Foreskin fibroblast (primary cell): ENCODE measurements at places on chromosomes 7 and 10.

DNA sequence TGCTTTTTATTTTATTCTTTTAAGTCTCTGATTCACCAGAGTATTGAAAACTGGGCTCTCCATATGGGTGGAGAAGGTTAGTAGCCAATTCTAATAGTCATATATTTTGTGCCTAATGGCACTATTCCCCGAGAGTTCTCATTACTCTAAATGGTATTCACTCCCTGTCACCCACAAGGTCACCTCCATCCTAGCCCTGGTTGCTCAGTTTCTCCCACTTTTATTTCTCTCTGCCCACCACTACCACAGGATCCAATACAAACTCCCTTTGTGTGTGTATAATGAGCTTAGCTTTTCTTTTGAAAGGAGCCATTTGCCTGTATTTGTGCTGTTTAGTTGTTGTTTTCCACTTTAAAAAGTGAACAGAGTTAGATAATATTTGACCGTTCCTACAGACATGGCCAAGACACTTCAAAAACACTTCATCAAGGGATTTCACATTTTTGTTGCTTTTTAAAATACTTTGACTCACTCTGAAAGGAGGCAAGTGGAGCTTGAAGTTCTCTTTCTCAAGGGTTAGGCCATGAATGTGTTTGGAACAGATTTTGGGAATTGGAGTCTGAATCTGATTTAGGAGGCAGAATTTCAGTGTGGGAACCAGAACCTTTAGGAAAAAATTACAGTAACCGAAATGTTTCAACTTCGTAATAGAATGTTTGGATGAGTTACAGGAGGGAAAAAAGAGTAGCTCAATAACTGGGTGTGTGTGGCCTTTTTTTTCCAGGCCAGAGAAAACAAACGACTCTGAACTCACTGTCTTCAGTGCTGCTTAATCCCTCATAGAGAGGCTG, 321.3 kb downstream of the BICC1 start:
- DNase-seq = no peak

DNA sequence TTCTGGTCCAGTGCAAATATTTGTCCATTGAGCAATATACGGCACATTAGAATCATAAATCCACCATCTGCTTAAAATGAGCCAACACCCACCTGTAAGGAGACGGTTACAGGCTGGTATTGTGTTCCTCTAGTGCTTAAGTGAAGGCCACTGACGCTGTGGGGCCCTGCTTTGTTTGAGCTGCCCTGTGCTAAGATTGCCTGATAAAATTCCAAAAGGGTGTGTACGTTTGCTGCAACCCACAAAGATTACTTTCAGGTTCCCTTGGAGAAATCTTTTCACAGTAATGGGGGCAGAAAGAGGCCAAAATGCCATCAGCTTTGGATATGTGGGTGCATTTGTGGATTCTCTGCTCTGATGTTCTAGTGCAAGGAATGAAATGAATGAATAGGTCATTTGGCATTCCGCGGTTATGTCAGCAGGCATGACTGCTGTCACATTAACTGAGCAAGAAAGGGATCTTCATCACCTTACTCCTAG, 34.4 kb downstream of the AGR3 start:
- DNase-seq = no peak

GRCh38 chr7:16747102-16747501, 6.5 kb upstream of the TSPAN13 start:
- no peak for DNase-seq

DNA sequence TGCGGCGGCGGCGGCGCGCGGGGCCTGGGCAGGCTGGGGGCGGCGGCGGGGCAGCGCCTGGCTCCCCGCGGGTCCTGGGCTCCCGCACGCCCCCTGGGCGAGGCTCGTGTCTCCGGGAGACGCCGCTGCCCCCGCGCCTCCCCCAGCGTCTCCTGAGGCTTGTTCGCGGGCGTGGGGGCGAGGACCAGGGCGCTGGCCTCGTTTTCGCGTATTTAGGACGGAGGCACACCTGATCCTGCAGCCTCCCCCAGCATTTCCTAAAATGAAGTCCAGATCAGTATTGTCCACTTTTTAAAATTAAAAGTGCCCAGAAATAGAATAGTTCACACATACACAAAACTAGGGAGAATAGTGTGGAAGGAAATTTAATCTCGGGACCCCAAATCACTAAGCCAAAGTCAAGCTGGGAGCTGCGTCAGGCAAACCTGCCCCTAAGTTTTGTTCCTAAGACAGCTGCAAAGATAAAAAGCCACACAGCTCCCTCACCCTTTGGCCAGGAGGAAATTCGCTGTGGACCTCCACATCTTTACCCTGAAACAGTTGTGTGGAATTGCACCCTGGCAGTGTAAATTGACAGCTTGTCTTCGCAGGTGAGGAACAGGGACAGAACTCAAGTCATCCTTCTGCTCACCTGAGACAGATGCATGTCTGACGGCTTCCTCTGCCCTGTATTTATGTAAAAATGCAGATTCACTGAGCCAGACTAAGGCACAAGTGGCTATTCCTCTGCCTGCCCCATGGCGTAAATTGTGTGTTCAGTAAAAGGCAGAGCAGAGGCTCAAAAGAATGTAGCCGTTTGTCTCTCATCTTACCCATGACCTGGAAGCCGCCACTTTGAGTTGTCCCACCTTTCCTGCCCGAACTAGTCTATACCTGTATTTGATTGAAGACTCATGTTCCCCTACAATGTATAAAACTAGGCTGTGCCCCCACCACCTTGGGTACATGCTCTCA, 740 bp downstream of the GALNT11 start:
- DNase-seq = no peak

GRCh38 chr7:69373171-69374043, 224.9 kb upstream of the AUTS2 start:
- DNase-seq = no peak
